ENCODE measurements at places on chromosomes 2 and 18.
A peak's percentile ranks its signal among the peaks of the same experiment; 100 is the strongest.

DNA sequence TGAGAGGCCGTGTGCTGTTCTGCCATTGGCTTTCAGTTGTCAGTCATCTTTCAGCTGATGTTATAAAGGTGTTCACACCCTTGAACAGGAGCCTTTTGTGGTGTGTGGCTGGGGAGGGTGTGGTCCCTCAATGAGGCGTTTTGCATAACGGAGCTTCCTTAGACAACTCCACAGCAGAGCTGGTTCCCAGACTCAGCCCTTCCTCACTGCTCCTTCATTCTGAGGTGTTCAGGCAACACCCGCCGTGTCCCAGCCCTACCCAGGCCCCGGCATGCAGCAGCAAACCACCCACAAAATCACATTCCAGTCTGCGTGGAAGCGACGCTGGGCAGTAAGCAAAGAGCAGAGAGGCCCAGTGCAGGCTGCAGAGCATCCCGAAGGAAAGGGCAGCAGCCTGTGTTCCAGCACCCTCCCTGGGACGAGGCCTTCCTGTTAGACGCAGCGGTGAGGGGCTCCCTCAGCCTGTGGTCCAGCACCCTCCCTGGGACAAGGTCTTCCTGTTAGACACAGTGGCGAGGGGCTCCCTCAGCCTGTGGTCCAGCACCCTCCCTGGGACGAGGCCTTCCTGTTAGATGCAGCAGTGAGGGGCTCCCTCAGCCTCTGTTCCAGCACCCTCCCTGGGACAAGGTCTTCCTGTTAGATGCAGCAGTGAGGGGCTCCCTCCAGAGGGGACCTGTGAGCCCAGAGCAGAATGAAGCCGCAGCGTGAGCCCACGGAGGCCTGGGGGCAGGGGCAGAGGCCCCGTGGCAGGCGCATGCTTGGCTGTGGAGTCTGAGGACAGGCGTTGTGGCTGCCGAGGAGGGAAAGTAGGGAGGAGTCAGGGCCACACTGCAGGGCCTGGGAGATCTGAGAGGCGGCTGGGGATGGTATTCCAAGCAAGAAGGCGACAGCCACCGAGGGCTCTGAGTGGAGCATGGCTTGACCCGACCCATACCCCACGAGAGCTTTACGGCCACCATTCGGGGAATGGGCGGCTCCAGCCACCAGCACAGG lies 201.8 kb upstream of the HDAC4 start:
- no peak for DNase-seq

GRCh38 chr2:217463402-217464075 lies 539.3 kb downstream of the TNS1 start:
- no peak for DNase-seq

- no peak for DNase-seq
Observed at GRCh38 chr2:53432936-53433335, 334.7 kb upstream of the CHAC2 start.

DNA sequence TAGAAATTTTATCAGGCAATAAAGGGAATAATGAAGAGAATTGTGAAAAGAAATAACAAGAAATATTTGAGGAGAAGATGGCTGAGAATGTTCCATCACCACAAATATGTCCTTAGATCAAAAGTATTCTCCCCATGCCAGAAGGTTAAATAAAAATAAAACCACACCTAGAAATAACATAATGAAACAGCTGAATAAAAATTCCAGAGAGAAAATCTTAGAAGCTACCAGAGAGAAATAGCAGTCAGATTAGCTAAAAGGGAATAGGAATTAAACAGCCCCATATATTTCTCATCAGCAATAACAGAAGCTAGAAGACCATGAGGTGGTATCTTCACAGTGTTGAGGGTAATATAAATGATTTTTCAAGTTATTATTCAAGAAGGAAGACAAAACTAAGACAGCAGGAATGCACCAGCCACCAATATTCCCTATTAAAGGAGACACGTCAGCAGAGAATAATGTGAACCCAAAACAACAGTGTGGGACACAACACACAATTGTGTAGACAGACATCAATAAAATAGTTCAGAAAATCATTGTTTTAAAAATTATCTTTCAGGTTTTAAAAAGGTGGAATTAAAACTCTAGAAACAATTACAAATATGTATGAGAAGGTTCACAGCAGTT lies 82.0 kb upstream of the NEDD4L start:
- no peak for DNase-seq

GRCh38 chr2:241892299-241893137 lies 23.0 kb downstream of the RTP5 start:
- DNase-seq: no peak

GRCh38 chr18:5275872-5276271 lies 19.7 kb downstream of the ZBTB14 start:
- DNase-seq: no peak

- DNase-seq: no peak
Observed at GRCh38 chr18:22342625-22343024, 75.1 kb downstream of the CTAGE1 start.

DNA sequence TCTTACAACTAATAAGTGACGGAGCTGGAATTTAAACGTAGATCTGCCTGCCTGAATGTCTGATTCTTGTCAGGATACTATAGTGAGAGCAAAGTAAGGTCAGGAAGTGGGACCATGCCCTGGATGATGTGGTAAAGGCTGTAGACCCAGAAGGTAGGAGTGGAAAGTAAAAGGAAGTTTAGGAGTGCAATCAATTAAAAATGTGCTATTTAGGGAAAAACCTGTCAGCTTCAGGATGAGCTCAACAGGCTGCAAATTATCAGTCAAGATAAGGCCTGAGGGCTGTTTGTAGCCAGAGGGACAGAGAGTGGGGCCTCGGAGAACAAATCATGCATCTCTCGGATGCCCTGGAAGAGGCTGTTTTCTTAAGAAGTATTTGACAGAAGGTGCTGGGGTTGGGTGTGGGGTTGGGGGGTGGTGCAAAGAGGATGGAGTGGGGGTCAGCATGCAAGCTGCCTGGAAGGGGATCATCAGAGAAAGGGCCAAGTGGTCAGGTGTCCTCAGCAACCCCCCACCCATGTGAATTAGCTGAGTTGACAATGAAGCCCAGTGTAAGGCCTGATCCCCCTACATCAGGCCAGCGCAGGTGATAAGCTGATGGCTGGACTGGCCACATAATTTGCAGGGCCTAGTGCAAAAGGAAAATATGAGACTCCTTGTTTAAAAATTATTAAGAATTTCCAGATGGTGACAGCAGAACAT lies 53.2 kb upstream of the MAPRE3 start:
- no peak for DNase-seq

- DNase-seq: peak; percentile 63
Observed at GRCh38 chr2:109239720-109240119, 110.7 kb downstream of the SH3RF3 start.

GRCh38 chr18:9643549-9643948 lies 29.2 kb upstream of the PPP4R1 start:
- DNase-seq: peak; percentile 38

DNA sequence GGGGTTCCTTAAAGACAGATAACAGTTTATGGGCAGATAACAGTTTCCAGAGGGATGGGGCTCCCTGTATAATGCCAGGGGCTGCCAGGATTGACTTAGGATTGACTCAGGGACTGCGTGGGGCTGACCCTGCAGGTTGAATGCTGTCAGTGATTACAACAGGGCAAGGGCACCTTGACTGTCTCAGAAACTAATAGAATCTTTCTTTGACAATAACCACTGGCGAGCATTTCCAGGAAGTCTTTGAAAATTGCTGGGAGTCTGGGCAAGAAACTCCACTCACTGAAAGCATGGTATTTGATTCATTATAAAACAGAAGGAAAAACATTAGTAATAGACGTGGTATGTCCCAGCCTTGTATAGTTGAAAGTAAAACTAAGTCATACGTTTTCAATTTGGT lies 101.0 kb downstream of the GPD2 start:
- DNase-seq: no peak

- DNase-seq: no peak
Observed at GRCh38 chr2:150060341-150060740, 427.1 kb downstream of the RND3 start.

DNA sequence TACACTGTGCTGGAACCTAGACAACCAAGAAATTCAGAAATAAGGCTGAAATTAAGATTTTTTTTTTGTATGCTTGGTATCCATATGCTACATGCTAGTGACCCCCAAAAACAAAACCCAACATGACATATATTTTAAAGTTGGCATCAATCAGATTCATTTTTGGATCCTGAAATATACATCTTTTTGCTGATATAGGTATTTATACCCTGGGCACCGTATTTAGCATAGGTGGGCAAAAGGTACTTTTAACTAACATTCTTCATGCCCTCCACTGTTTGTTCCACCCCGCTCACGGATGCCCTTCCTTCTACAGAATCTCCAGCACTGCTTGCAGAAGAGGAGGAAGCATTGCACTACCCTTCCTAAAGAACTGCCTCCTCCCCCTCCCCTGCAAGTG lies 52.6 kb downstream of the SPOPL start:
- no peak for DNase-seq

GRCh38 chr2:101047774-101048173 lies 45.7 kb downstream of the RPL31 start:
- no peak for DNase-seq

DNA sequence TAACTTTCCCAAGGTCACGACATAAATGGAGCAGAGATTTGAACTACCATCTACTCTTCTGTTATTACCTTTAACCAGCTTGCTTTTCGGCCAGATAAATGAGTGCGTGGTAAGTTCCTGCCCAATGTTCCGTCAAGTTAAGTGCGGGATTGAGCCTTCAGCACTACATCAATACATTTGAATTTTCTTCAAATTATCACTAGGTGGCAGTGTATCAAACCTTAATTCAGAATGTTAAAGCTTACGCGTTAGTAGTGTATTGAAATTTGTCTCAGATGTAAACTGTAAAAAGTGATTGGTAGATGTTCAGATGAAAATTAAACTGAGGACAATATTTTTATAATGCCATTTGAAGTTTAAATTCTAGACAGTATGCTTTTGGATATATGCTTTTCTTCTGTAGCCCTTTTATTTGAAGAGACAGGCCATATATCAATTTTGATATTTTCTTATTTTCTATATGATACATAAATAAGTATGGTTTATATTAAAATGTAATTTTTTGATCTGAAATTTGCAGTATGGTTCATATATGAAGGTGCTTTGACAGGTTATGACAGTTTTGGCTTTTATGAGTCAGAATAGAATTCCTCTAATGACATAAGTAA lies 681.3 kb downstream of the ADCYAP1 start:
- no peak for DNase-seq

- no peak for DNase-seq
Observed at GRCh38 chr2:112644933-112645309, 818 bp upstream of the SLC20A1 start.

DNA sequence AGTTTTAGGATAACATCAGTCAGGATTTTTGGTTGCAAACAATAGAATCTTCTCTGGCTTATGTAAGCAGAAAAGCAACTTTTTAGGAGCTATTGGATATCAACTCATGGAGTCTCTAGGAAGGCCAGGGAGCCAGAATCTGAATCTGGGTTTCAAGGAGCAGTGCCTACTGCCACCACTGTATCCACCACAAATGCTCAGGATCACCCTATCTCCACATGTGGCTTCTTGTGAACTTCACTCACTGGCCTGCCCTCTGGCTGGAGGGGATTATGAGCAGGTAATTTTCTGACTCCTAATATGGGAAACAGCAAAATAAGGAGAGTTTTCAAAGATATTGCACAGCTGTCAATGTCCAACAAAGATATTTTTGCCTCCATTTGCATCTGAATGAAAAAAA lies 142.9 kb downstream of the PKP4 start:
- no peak for DNase-seq

DNA sequence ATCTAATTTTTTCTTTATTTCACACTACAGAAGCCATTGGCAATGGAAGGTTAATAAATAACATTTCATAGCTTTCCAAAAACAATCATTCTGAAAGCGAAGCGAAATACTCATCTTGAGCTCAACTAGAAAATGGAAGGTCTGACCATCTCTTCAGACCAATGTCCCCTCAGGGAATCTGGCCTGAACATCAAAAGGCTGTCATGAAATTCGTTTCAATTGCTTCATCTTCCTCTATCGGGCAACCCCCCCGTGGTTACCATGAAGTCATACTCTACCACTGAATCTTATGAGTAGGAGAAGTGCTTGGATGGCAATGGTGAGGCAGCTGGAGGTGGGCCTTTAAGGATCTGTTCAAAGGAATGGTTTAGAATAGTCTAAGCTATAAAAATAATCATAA lies 22.9 kb upstream of the CYTIP start:
- DNase-seq: no peak

GRCh38 chr2:197176522-197176921 lies 134.1 kb downstream of the ANKRD44 start:
- DNase-seq: no peak

DNA sequence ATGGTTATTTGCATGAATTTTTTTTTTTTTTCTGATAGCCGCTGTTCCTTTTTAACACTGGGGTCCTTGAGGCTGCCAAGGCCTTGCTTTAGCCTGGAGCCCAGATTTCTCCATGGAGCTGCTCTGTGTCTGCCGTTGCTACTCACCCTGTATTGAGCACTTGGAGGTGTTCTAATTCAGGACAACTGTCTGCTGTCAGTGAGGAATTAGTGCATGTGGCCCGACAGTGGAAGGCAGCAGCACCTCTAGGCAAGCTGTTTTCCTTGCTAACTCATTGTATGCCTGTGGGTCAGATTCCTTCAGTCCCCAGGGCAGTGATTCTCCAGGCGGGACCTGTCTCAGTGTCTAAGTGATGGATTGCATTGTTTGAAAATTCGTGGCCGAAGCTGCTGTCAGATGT lies 147.7 kb upstream of the DPP10 start:
- DNase-seq: no peak

GRCh38 chr2:107473150-107473549 lies 353.5 kb upstream of the RGPD4 start:
- DNase-seq: no peak

DNA sequence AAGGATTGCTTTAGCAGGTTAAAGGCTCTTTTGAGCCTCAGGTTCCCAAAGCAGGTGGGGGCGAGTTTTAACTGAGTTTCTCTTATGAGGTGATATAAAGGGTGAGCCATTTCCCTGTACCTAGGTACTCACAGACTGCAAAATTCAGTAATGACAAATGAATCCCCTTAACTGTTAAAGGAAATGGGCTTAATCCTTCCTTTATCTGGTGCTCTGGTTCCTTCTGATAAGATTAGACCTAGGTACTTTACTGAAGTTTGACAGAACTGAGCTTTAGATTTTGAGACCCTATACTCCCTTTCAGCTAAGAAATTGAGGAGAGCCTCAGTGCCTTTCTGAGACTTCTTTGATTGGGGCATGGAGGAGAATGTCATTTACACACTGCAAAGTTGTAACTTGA lies 42.6 kb downstream of the STK17B start:
- no peak for DNase-seq

DNA sequence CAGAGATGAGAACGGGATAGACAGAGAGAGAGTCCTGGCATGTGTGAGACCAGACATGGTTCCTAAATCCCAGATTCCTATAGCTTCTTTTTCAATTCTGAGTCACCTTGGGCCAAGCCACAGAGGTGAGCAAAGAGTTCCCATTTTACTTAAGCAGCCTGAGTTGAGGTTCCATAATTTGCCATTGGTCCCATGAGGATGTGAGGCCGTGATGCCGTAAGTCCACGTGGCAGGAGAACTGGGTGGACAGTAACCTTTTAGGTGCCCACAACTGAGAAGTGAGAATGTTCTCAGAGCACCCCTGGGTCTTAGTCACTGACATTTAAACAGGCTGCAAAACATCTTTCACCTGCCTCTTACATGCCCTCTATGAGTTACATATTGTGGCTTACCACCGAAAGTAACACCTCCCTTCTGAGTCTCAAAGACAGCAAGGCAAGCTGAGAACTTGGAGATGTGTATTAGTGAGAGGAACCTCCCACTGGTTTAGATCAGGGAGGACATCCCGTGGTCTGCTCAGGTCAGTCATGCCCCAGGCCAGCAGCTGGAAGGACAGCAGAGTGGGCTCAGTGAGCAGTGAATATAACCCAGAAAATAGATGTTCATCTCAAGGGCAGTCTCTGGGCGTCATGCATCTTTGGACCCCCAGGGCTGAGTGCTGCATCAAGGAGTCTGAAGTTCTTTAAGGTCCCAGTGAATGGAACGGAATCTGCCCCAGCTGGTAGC lies 127.9 kb upstream of the LGALSL start:
- DNase-seq: no peak
